NCI-H1694 (cell line): ENCODE measurements at places on chromosomes 5 and 9.
A peak's percentile ranks its signal among the peaks of the same experiment; 100 is the strongest.

DNA sequence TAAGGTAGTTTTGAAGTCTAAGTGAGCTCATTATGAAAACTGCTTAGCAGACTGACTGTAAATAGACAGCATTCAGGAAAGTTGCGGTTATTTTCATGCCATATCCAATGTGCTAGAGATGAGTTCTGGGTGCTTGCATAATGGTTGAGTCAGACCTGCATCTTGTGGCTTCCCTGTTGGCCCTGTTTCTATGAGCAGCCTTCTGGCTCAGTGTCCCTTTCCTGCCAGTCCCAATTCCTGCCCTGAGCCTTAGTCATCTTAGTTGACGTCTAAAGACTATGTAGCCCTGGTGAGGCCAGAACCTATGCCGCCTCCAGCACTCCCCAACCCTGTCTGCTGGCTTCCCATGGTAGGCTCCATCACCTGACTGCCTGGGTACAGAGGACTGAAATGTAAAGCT is 76.3 kb upstream of the TNFSF8 start:
- no peak for DNase-seq

DNA sequence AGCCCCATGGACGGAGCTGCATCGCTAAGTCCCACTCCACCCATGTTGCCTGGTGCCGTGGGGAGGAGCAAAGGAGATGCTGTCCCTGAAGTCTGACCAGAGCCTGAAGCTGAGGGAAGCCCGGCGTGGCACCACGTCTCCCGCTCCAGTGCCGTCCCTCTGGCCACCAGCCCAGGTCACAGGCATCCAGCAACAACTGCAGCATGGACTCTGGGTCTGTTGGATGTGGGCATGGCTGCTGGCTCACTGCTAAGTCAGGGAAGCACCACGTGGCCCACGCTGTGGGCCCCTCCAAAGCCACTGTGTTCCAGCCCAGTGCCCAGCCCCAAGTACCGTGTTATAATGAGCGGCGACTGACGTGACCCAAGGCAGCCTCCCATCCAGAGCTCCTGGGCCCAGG is 112.6 kb downstream of the SYK start:
- DNase-seq = no peak

DNA sequence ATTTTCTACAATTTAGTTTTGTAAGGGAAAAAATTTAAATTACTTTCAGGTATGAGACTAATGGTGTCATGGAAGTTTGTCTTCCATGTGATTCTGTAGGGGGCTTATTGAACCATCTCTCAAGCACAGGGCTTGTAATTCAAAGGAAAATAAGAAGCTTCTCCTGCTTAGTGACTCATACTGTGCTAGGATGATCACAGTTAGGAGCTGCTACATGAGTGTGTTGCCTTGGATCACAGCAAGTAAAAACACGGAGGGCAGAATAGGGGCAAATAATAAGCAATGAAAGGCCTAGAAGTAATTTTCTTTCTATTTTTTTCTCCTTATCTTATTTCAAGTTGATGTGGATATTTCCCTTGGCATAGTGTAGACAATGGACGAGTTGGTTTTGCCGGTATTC is 28.9 kb downstream of the TMEM167A start:
- DNase-seq = no peak

DNA sequence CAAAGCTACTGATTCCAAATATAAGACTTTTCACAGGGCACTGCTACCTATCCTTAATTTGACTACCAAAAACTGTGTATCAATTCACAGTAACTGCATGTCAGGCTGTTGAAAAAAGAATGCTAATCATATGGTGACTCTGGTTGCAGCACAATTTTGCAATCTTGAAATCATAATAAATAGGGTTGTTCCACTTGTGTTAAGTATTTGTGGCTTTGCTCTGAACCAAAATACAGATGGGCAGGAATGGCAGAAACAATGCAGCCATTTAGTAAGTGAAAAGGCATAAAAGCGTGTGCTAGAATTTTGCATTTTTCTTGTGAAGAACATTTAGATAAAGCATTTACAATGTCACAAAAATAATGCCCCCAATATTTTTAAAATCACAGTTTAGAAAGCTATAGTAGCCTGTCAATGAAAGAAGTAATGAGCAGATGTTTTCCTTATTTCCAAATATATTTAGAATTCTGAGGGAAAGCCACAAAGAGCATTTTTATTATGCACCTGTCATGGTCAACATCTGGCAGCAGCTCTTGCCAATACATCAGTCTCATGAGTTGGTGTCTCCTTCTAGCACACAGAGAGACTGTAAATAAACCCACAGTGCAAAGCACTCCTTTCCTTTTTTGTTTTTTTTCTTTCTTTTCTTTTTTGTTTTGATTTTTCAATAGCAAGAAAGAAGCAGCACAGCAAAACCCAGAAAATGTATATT is 54.8 kb upstream of the PAM start:
- DNase-seq = peak; percentile 12

DNA sequence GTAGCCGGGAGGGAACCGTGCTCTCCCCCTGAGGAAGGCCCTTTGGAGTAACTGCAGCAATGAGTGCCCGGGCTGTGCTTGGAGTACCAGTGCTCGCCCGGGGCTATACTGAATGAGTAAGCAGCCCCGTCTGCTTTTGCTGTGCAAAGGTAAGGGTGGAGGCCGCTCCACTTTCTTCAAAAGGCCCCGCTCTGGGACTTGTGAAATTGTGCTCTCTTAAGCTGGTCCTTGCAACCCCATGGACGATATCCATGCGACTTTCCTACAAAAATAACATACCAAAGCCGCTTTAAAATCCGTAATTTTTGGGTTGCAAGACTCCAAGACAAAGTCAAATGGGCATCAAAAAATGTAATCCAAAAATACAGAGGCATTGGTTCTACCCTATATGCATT is 578 bp upstream of the TNFAIP8 start:
- no peak for DNase-seq

- DNase-seq = no peak
Observed at GRCh38 chr5:93573354-93574351, 7.4 kb downstream of the NR2F1-AS1 start.

- DNase-seq = no peak
Observed at GRCh38 chr9:114456929-114457328, 48.3 kb downstream of the WHRN start.

DNA sequence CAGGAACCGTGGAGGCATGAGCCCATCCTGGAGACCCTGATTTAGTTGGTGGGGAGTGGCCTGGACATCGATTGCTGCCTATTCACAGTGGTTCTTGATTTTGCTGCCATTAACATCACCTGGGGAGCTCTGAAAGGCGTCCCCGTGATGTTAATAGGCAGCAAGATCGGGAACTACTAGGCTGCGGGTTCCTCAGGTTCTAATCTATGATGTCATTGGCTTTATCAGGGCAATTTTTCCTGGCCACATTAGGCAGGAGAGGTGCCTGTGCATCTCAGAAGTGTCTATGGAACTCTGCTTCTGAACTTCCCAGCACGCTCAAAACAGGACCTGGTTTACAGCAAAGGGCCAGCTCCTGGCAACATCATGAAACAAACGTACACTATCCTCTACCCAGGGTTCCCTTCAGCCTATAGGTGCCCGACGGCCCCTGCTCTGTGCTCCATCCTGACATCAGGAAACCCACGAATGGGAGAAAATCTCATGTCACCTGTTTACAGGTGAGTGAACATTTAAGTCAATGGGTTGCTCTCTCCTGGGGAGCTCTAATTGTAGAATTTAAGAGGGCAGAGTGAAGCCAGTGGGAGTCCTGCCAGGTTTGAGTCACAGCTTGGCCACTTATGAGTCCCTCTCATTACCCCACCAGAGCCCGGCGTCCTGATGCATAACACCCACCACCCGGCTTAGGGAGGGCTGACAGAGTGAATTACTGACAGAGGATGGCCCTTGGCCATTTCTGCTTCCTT is 49.4 kb downstream of the ROPN1L start:
- DNase-seq = no peak

GRCh38 chr9:19049917-19050636 is 850 bp downstream of the RRAGA start:
- no peak for DNase-seq

GRCh38 chr5:68334553-68334886 is 119.0 kb downstream of the PIK3R1 start:
- no peak for DNase-seq

- DNase-seq = no peak
Observed at GRCh38 chr9:79492092-79493009, 79.4 kb upstream of the TLE4 start.

DNA sequence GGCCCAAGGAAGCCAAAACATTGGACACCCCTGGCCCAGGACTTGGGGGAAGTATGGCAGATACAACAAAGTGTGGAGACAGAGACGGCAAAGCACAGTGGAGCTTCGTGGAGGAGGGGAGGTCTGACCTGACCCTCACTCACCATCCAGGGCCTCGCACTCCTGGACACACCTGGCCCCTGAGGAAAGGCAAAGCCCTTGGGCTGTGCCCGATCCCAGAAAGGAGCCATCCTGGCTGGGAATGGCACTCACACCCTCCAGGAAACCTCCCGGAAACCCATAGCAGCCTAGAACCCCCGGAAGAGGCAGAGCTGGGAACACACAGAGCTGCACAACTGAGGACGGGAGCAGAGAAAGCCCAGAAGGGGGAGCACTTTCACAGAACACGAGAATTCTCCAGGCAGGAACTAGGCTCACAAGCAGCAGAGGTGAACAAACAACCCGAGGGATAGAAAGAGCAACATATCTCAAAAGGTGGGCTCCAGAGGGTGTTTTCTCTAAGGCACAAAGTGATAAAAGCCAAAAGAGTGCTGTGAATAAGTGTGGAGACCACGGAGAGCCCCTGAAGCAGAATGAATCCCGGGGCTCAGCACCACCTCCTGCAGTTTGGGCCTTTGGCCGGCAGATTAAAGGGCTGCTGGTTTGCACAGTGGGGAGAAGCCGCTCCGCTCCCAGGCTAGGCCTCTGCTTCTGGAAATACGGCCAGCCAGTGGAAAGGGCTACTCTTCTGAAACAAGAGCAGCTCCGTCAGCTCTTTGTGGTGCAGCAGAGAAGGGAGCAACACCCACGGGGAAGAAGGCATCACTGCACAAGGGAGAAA is 108.2 kb downstream of the UBE2R2 start:
- DNase-seq = peak; percentile 58

GRCh38 chr5:139636207-139636792 is 11.8 kb upstream of the CXXC5 start:
- no peak for DNase-seq

GRCh38 chr5:151900891-151901290 is 23.8 kb downstream of the GLRA1 start:
- DNase-seq = no peak

- no peak for DNase-seq
Observed at GRCh38 chr9:94157050-94157801, 73.0 kb downstream of the PTPDC1 start.

- no peak for DNase-seq
Observed at GRCh38 chr9:130398487-130399240, 46.1 kb upstream of the ASS1 start.

GRCh38 chr5:113125371-113125770 is 148.8 kb downstream of the DCP2 start:
- no peak for DNase-seq

- no peak for DNase-seq
Observed at GRCh38 chr9:136098210-136098609, 3.1 kb upstream of the NACC2 start.

DNA sequence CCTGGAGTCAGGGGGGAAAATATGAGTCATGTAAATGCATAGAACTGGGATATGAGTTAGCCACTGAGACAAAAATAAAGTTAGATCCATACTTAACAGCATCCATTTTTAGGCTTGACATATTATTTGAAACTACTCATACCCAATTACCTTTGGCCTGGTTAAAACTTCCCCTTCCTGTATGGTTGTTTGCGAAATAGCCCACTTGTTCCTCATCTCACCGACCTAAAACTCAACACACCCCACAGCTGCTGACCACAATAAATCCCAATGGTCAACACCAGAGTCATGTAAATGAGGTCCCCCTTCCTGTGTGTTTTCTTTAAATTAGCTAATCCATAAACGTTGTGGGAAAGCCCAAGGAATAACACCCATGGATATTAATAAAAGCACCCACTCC is 55.2 kb upstream of the TMEM215 start:
- DNase-seq = no peak

DNA sequence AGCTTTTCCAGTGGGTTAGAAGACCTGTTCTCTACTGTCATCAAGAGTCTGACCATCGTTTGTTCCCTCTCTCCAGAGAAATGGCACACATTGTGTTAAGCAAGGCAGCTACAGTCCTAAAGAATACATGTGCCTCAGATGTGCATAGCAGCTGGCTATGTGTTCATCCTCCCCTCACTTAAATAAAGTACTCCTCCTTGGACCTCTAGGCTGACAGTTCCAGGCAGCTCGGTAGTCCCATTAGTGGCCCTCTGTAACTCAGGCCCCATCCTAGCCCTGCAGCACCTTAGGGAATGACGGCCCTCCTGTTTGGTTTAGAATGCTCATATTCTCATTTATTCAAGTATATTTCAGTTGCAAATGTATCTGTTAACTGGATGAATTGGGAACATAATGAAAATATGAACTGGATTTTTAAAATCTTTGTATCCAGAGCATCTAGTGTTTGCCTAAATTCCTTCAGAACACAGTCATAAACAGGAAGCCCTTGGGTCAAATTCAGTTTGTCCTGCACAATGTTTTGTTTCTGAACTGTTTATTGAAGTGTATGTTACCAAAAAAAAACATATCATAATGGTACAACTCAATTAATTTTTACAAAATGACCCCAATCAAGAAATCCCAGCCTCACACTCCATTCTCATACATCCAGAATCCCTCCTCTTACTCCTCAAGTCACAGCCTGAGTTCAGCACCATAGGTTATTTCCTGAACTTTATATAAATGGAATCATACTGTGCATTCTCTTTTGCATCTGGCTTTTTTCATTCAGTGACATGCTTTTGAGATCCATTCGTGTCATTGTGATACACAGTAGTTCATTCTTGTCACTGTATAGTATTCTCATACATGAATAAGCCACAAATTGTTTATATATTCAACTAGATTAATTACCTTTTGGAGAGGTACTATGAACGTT is 1.6 kb upstream of the ASPN start:
- DNase-seq = no peak

GRCh38 chr5:171858303-171858702 is 72.7 kb downstream of the SMIM23 start:
- no peak for DNase-seq
